ENCODE measurements at places on chromosomes 12 and 14.

- no peak for DNase-seq
Measured at GRCh38 chr12:92619730-92620684, 82.8 kb upstream of the PLEKHG7 start.

- no peak for DNase-seq
Measured at GRCh38 chr12:63915105-63915800, 70.8 kb downstream of the SRGAP1 start.

- no peak for DNase-seq
Measured at GRCh38 chr12:66120477-66120876, 10.1 kb downstream of the LLPH start.

- DNase-seq = no peak
Measured at GRCh38 chr14:60968099-60968498, 12.8 kb downstream of the TRMT5 start.

GRCh38 chr12:122183588-122183940, 641 bp downstream of the LRRC43 start:
- no peak for DNase-seq

GRCh38 chr12:105469211-105469610, 138.7 kb downstream of the C12orf75 start:
- no peak for DNase-seq

DNA sequence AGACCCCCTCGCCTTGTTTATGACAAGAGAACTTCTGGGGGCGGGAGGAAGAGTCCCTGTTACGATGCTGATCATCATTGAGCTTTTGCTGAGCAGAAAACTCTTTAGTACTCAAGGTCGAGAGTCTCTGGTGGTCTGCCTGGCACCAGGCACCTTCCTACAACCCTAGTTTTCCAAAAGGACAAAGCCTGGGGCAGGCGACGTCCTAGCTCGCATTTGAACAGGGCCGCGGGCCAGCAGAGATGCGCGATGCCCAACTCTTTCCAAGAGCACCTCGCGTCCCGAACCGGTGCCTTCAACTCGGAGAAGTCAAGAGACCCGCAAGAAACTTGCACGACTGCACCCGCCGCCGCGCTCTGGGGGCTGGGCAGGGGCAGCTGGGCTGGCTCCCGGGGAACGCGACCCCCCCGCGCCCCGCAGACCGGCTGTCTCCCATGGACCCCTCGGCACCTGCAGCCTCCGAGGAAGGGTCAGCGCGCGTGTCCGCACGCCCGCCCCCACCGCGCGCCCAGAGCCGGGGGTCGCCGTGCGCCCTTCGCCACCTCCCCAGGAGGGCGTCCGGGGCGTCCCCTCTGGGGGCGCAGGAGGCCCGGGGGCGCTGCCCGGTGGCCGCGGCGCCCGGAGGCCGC, 377 bp upstream of the BCL7A start:
- peak; percentile 47 for DNase-seq

- DNase-seq = no peak
Measured at GRCh38 chr14:99756796-99757195, 36.4 kb upstream of the EML1 start.

DNA sequence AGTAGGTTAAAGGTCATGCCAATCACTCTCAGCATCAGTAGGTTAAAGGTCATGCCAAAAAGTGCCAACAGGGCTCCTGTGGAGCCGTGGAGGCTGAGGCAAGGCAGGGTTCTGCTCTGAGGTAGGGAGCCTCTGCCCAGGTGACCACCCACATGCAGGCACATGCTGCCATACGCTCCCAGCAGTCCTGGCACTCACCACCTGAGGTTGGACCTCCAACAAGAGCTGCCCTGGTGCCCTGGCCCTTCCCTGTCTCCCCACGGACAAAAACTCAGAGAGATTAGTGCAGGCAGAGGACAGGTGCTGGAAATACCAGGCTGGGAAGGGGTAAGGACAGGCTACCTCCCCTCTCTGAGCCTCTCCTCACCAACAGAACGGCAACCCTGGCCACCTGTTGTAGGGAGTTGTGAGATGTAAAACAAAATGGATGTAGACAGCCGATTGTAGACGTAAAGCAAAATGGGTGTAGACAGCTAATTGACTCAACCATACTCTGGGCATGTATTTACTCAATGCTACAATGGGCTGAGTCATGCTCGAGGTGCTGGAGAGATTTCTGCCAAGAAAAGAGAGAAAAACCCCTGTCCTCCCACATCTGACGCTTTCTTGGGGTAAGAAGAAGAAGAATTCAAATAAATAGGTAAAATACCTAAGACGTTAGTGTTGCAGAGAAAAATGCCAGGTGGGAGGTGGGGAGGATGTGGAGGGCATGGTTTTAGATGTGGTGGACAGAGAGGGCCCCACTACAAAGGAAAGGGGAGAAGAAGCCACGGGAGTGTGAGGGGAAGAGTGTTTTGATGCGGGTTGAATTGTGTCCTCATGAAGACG, 32.4 kb downstream of the LTBP2 start:
- no peak for DNase-seq

GRCh38 chr12:78249578-78249977, 418.9 kb downstream of the NAV3 start:
- DNase-seq = no peak

DNA sequence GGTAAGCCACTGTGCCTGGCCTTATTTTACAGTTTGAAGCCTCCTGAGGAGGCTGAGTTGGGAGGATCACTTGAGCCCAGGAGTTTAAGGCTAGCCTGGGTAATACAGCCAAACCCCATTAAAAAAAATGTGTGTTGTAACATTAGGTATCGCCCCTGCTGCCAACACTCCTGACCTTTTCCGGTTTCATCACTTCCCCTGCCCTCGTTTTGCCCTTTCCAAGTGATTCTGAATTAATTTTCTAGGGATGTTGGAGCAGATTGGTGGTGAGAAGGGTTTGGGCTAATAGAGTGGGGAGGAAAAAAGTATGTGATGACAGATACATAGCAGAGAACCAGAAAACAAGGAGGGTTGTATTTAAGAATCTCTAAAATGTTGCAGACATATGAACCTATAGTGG, 25.6 kb upstream of the C12orf71 start:
- no peak for DNase-seq

DNA sequence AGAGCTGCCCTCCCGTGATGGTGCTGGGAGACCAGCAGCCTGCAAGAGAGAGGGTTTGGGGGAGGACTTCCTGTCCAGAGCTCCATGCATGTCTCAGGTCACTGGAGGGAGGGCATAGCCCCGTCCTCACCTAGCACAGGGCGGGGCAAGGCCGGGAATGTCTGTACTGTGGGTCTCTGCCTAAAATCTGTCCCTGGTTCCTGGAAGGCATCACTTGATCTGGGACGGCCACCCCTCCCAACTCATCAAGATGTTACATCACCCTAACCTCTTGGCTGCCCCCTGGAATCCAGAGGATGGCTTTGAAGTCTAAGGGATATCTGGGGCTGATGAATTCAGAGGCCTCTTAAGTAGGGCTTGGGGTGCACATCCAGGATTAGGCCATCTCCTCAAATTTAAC, 37.0 kb upstream of the MEG3 start:
- DNase-seq = no peak

- no peak for DNase-seq
Measured at GRCh38 chr14:103729496-103730448, 14.2 kb downstream of the ZFYVE21 start.

GRCh38 chr14:61719344-61720293, 24.3 kb downstream of the HIF1A start:
- DNase-seq = no peak

DNA sequence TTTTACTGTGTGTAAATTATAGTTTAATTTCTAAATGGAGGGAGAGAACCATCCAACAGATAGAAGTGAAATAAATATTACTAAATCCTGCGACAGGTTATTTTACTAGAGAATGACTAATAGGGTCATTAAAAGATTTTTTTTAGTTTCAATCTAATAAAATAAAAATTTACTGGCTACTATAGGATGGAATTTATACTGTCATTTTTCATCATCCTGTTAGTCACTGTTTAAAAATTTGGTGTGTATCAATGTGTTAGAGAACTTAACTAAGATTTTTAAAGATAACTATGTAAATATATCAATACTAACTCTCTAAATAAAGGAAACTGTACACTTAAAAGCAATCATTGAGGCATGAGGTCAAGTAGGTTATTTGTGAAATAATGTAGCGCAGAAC, 41.1 kb upstream of the CDKN3 start:
- no peak for DNase-seq

- DNase-seq = peak; percentile 35
Measured at GRCh38 chr12:56590237-56590830, 39.8 kb downstream of the BAZ2A start.

DNA sequence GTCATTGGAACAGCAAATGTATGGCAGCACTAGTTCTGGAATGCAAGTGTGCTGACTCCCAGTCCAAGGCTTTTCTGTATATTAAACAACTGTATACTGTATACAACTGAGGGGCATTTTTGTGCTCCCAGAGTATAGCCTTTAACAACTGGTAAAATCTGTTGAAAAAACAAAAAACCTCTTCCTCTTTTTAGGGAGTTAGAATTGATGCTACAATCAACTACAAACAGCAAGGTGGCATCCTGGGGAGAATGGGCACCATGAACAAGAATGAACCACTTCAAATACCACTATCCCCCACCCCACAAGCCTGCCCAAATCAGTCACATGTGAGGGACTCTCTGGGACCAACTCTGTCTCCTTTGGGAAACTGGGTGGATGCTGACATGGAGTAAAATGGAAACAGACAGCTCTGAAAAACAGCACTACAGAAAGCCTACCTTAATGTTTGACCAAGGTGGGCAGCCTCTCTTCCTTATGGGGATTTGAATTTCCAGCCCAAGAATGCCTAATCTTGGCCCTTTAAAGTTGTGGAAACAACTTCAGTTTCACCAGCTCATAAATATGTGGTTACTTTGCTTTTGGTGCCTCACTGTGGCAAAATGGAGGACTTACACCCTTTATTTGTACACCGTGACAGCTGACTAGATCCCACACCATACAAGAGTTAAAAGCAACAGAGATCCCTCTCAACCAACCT, 7.5 kb downstream of the VTI1B start:
- DNase-seq = no peak

- no peak for DNase-seq
Measured at GRCh38 chr14:66539034-66539433, 31.1 kb downstream of the GPHN start.

All from WTC11 (cell line).